ENCODE measurements at places on chromosomes 13 and 19.

DNA sequence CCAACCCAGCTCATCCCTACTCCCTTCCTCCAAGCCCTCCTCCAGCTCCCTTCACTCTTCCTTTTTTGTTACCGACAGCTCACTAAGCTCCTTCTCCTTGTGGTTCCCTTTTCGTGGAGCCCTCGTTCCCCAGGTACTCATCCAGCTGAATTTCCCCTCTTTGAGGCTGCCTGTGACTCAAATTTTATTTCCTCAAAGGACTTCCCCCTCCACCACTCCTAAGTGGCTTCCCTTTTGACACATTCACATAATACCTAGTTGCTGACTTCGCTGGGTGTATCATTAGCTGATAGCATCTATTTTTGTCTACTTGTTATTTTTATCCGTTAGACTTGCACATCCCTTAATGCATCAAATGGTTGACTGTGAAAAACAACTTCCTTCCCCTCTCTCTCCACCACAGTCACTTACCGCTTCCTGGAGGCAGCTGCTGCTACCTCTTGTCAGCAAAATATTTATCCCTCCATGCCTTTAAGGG is 14.5 kb downstream of the FFAR2 start:
- no peak for DNase-seq

DNA sequence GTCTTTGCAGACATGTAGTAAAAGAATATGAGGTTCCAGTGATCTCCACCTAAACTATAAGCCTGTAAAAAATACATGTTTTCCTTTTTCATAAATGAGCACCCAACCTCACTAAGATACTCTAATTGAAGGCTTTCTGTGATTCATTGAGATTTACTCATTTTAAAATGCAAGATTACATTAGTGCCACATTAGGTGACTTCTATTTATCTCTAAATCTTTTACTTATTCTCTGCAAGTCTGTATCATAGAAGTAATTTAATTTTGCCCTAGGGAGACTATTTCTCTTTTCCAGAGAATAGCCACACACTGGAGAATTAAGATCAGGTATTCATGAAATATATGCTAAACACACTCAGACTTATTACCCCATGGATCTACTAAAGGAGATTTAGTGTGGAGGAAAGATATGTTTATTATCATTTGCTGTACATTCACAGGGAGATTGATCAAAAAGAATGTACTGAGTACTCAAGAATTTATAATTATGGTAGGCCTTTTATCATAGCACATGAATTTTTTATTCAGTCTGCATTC is 290.2 kb upstream of the ATXN8OS start:
- DNase-seq: no peak

GRCh38 chr13:78382491-78382890 is 220.9 kb downstream of the POU4F1 start:
- no peak for DNase-seq

DNA sequence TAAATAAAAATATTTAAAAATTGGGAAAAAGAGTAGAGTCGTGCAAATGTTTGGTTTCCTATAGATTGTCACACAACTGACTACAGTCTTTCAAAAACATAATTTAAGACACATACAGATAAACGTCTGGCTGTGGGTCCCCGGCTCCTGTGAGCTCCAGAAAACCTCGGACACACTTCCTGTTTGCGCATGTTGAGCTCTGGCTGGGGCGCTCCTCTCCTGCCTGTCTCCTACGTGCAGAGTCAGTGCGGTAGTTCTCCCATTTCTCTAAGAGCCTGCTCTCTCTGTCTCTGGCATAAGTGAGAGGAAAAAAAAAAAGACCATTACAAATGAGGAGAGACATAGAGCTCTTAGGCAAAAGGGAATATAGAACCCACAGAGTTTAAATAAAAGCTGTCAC is 128.2 kb upstream of the OBI1 start:
- DNase-seq: no peak

DNA sequence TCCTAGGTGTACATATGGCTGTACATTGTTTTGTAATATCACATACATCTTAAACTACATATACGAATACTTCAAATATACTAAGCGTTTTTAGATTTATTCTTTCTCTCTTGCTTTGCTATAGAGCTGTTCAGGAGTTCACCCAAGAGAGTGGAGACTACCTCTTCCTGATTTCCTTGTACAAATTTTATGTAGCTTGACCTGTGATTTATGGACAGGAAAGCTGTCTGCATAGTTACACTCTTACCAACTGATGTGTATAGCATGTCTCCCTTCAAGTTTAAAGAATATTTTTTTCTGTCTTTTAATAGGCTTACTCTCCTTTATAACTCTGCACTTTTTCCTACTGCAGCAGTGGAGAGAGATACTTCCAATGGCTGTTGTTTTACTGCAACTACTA is 428.7 kb downstream of the NDFIP2 start:
- DNase-seq: no peak

DNA sequence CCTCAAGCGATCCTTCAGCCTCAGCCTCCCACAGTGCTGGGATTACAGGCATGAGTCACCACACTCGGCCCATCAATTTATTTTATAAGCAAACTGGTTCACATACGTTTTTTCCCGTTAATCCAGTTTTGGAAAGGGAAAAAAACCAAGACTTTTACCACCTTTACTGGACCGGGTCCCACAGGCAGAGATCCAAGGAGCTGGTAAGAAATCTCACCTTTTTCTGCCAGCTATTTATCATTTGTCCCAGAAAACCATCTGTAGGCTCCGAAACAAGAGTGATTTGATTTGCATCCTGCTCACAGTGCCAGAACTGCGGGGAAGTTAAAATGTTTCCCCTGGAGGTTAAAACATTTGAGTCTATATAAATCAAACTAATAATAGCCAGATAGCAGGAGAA is 6.3 kb upstream of the FUT2 start:
- DNase-seq: no peak

- DNase-seq: no peak
Observed at GRCh38 chr13:73364736-73365135, 305.9 kb downstream of the KLF5 start.

Measured in MCF 10A (cell line).